ENCODE measurements at places on chromosomes 16 and 17.

DNA sequence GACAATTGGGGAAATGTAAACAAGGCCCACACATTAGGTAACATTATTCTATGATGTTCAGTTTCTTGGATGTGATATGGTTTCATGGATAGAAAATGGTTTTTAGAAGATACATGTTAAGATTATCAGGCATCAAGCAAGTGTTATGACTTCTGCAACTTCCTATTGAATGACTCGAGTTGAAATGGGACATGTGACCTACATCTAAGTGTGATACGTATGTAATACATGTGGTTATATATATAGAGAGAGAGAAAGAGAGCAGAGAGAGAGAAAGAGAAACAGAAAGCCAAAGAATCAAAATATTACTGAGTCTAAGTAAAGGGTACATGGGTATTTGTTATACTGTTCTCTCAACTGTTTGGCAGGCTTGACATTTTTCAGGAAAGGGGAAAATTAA is 1.7 kb downstream of the TMEM170A start:
- no peak for DNase-seq

DNA sequence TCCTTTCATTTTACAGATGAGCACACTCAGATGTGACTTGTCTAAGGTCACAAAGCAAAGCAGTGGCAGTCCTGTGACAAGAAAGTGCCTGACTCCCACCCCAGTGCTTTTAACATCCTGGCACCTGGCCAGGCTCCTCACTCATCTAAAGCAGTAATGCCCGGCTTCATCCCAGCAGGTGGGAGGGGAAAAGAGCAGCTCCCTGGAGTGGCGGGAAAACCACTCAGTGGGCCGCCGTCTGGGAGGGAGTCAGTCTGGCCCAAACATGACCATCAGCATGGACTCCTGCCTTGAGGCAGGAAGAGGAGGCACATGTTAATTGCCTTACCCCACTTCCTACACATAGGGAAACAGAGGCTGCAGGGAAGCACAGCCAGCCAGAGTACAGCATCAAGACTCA is 2.6 kb downstream of the PCGF2 start:
- no peak for DNase-seq

- DNase-seq = peak; percentile 21
These were observed 4.2 kb upstream of the SREBF1 start for GRCh38 chr17:17840751-17841591.

DNA sequence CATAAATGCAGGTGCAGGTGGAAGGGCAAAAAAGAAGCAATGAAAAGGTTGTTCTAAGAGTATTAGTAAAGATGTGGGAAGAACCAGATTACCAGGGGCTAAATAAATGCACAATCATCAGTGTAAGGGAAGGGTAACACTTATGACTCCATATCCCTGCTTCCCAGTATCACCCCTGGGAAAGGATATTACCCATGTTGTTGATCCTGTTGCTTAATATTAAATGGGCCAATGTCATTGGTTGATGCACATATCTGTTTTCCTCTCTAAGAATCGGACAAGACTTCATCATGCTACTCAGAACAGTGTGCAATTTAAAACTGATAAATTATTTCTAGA is 34.7 kb upstream of the ABCA6 start:
- no peak for DNase-seq

DNA sequence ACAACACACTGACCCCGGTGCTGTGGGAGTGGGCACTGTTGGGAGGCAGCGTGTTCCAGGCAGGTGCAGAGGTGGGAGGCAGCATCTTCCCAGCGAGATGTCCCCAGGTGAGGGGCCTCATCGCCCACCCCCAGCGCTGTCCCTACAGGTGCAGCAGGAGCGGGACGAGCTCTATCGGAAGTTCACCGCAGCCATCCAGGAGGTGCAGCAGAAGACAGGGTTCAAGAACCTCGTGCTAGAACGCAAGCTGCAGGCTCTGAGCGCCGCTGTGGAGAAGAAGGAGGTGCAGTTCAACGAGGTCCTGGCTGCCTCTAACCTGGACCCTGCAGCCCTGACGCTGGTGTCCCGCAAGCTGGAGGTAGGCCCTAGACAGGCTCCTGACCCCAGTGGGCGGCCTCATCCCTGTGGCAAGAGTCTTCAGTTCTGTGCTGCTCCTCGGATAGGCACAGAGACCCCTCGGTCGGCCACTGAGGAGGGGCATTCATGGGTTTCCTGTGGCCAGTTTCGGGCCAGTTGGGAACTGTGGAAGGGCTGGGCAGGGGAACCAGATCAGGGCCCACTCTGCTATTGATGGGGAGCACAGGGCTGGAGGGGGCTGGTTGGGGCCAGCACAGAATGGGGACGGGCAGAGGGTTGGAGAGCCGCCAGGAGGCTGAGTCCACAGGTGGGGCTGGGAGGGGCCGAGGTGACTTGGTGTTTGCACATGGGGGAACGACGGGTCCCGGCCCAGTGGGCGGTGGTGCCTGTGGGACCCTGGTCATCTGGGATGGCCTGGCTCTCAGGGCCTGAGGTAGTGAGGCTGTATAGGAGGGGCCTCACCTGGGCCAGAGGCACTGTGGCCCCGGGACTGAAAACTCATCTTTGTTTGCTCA is 21.1 kb upstream of the DBNDD1 start:
- DNase-seq = no peak

DNA sequence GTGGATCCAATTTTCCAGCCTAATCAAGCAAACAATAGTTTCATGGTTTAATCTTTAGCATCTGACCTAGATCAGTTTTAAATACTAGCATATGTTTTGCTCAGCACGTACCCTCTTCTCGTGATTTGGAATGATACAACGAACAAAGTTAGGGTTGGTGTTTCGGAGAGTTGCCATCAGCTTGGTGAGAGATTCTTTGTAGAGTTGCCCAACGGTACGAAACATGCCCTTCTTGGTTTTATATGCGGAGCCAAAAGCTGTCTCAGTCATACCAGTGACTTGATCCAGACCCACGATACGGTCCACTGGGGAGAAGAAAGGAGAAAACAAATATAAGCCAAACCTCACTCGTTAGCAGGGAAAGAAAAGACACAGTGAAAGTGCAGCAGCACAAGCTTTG is 85.3 kb downstream of the NDEL1 start:
- no peak for DNase-seq

DNA sequence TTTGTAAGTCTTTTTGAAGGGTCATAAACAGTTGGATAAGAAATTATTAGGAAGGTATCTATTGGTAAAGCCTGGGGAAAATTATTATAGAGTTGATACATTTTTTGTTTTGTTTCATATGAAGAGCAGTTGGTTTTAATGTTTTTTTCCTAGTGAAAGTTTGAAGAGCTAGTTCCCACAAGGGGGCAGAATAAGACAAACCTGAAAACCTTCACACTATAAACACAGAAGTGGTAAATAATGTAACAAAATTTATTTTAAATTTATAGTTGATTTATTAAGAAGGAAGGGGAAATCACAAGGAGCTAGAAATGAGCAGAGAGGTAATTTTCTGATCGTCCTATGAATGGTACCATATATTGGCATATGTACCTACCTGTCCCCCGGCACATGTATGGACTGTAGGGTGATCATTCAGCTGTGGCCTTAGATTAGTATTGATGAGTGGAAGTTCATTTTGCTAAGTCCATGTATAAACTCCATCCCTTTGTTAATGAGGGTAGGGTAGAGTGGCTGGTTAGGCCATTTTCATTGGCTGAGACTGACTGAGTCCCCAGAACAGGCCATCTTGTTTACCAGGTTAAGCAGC is 116.3 kb downstream of the TANC2 start:
- DNase-seq = no peak

- DNase-seq = peak; percentile 83
These were observed 5.5 kb upstream of the KIF22 start for GRCh38 chr16:29784901-29785500.

DNA sequence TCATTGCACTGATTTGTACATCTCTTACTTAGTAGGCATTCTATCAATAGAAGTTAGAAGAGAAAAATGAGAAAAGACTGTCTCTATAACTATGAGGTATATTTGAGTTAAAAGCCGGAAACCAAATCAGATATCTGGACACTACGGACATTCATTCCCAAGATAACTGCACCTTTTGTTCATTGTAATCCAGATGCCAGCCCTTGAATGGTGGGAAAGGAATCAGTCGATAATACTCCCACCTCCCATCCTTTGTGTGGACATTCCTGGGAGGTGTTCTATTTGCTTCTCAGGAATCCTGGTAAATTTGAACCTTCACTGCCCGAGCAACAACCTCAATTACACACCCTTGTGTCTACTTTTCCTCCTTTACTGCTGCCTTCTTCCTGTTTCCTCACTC is 225.2 kb downstream of the CHD9NB start:
- DNase-seq = no peak

DNA sequence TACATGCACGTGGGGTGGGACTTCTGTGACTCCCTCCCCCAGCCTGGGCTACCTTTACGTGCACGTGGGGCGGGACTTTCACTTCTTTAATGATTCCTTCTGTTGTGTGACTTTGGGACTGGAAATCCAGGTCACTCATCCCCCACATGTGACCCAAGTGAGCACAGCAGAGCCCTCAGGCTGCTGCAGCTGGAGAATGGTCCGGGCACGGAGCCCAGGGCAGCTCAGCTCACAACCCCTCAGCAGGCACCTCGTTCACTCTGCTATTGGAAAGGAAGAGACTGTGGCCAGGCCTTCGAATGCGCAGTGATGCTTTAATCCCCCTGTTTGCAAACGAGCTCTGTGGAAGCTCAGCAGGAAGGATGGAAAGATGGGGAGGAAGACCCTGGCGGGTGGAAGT is 14.7 kb downstream of the DBNDD1 start:
- DNase-seq = no peak

DNA sequence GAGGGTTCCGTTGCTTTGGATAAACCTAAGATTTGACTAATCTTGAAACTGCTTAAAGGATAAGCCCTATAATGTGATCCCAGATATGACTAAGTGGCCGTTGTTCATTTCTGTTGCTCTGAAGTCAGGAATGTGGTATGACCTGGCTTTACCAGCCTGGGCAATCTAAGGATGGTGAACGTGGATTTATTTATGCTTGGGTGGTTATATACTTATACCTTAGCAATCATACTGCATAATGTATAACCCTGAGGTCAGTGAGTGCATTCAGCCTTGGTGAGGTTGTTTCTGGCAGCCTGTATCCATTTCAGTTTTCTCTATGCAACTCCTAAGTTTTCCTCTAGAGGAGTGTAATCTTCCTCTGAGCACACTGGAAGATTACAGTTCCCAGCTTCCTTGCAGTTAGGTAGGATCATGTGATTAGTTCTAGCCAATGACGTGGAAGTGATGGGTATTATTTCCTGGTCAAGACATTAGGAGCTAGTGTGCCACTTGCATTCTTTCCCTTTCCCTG is 41.9 kb downstream of the FTO start:
- no peak for DNase-seq

DNA sequence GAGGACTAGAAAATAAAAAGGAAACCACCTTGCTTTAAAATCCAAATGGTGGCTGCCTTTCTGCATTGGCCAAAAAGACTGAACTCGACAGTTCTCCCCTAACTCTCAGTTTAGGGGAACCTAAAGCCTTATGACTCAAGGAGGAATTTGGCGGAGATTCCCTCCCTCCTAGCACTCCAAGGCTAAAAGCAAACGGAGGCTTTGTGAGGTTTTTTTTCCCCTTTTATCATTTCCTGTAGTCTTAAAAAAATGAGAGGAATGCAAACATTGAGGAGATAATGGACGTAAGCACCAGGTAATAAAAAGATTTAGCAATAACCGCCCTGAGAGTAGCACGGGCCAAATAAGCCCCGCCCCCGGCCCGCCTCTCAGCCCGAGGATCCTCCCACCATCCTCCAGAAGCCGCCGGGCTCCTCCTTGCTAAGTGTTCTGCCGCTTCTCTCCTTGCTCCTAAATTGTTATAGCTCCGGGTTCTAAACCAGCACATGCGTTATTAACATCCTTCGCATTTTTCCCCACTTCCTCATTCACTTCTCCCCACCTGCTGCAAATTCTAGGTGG is 5.8 kb upstream of the KIFC3 start:
- DNase-seq = peak; percentile 75

- peak; percentile 92 for DNase-seq
These were observed 24.2 kb downstream of the FAM117A start for GRCh38 chr17:49739641-49740271.

DNA sequence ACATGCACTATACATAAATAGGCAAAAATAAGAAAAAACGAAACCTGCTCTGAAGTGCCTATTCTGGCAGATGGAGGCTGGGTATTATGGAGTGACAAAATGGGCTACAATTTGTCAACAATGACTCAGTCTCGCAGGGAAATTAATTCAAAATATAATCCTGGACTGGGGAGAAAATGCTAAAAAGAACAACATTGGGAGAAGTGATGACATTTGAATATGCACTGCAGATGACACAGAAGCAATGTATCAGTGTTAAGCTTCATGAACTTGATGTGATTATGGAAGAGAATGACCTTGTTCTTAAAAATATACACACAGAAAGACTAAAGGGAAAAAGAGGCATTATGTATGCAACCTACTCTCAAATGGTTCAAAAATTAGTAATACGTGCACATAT is 74.8 kb upstream of the PSMD7 start:
- DNase-seq = no peak

DNA sequence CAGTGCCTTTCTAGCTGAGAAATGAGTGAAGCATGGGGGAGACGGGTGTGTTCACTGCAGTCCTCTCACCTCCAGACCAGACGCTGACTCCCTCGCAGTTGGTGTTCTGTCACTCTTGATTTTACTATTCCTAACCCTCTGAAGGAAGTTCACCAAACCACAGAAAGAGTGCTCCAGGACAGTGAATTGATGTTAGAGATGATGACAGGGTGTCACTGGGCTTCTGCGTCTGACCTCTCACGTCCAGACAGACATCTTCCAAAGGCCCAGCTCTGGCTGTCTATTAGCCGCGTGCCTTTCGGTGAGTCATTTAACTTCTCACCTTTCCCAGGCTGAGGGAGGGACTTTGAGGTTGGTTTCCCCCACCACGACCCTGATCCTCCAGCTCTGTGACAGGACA is 8.2 kb downstream of the CRAMP1 start:
- DNase-seq = no peak

DNA sequence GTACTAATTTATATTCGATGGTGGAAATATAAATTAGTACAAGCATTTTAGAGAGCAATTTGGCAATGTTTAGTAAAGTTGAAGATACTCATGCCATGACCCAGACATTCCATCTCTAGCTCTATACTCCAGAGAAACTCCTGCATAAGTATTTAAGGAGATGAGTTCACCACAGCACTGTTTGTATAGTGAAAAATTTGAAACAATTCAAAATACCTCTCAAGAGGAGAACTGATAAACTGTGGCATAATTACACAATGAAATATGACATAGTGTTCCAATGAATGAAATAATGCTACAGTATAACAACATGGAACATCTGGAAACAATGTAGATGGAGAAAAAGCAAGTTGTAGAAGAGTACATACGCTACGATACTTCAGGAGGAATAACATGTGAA is 48.6 kb upstream of the IRX3 start:
- DNase-seq = no peak

GRCh38 chr17:8412089-8412488 is 14.5 kb upstream of the RNF222 start:
- no peak for DNase-seq
